M059J (cell line): ENCODE measurements at places on chromosomes 16 and 17.

GRCh38 chr16:56436258-56436657 lies 10.9 kb upstream of the AMFR start:
- DNase-seq, result no peak

DNA sequence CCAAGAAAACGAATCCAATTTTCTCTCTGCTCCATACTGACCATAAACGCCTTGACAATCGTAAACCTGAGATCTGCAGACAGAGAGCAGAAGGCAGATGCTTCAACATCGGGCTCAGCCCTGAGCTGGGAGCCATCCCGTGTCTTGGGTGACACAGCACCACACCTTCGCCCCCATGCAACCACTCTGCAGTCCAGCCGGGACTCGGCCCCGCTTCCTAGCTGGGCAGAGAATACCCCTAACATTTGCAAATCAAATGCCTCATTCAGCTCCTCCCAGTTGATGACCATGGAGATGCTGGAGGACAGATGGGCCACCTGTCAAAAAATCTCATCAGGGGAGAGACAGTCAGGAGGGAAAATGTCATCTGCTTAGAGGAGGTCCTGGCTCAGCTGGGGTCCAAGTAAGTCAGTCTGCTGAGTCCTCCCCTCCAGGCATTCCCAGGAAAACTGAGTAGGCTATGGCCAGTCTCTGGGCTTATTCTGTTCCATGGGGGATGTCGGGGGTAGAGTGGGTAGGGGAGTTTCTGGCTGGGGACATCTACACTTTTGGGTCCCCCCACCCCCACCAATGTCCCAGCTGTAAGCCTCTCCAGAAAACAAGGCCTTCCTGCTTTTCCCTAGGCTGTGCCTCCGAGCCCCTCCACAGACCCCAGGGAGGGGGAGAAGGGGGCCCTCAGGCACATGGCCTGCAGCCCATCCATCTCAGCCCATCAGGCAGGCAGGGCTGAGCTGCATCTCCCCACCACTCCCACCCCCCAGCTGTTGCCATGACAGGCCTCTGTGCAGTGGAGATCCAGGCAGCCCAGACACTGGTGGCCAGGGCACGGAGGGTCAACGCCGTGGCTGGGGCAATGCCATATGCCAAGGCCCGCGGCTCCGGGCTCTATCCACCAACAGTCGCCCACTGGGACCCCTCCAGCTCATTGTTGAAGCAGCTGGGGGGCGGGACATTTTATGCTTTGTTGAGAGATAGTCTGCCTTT lies 158.6 kb downstream of the AXIN2 start:
- no peak for DNase-seq

DNA sequence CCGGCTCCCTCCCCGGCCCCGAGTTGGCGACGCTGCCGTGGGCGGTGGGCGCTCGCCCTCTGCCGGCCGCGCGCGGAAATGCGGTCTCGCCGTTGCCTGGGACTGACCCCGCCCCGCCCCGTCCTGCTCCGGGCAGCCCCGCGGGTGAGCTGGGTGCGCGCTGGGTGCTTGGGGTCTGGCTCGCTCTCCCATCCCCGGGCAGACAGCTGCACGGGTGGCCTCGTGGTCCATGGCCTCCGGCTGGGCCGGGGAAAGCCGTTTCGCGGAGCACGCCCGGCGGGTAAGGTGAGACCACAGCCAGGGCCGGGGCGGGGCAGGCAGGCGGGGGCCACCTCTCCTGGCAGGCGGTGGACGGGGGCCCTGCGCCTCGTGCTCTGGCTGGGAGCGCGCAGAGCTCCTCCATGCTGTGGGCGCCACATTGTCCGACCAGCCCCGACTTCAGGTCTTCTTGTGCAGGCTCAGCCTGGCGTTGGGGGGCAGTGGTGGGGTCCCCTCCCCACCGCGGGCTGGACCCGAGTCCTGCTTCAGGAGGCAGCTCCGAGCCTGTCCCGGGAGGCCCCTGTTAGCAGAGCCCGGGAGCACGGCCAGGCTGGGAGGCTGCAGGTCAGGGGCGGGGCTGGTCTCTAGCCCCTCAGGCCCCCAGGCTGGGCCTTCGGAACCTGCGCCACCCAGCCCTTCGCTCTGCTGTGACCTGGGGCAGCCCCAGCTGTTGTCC lies 7.0 kb upstream of the C1QTNF8 start:
- DNase-seq, result no peak

DNA sequence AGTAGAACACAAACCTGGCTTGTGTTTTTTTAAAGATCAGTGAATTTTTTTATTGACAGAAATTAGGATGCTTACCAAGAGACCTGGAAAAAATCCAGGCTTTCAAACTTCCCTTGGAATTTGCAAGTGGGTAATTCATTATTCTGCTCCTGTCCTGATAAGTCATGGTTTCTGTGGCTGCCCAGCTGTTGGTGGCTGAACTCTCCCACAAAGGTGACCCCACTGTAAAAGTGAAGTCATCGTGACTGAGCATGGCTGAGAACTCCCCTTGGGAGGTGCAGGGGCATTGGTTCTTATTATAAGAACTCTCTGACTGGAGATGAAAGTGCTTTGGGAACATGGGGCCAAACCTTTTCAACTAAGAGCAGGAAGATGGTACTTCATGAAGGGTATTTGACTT lies 46.6 kb upstream of the TANC2 start:
- DNase-seq, result peak; percentile 82

- DNase-seq, result no peak
Measured at GRCh38 chr17:55330344-55330933, 65.7 kb downstream of the HLF start.

DNA sequence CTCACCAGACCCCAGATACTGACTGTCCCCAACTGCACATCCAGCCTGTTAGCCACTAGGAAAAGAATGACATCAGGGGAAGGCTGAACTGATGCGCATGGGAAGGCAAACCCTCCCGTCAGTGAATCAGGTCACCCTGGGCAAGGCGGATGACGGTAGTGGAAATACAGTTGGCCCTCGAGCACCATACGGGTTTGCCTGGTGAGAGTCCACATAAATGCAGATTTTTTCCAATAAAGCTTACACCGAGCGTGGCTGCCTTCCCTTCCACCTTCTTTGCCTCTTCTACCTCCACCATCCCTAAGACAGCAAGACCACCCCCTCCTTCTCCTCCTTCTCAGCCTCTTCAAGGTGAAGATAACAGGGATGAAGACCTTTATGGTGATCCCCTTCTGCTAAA lies 236.1 kb upstream of the TNRC6C start:
- DNase-seq, result no peak

GRCh38 chr17:13626703-13627102 lies 25.0 kb upstream of the HS3ST3A1 start:
- DNase-seq, result peak; percentile 85

DNA sequence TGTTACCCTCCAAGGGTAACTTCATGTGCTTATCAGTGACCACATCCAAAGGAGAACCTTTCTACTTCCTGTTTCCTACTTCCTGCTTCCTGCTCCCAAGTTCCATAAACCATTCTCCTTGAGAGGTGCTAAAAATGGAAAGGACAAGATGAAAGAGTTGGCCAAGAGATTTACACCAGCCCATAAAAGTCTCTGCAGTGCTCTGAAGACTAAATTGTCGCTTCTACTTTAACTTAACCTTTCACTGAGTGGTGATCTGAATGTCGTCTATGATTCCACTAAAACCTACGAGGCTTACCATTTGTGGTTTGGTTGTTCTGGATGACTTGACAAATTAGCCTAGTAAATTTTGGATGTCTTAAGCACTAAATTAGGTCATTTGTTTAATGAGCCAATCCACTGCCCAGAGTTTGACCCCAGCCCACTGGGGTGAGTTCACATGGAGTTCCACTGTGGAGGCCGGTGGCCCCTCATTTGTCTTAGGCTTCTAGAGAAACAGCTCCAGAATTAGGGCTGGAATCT lies 333.1 kb downstream of the FOXL1 start:
- DNase-seq, result peak; percentile 73

- DNase-seq, result no peak
Measured at GRCh38 chr16:31695667-31696066, 168.0 kb downstream of the AHSP start.

DNA sequence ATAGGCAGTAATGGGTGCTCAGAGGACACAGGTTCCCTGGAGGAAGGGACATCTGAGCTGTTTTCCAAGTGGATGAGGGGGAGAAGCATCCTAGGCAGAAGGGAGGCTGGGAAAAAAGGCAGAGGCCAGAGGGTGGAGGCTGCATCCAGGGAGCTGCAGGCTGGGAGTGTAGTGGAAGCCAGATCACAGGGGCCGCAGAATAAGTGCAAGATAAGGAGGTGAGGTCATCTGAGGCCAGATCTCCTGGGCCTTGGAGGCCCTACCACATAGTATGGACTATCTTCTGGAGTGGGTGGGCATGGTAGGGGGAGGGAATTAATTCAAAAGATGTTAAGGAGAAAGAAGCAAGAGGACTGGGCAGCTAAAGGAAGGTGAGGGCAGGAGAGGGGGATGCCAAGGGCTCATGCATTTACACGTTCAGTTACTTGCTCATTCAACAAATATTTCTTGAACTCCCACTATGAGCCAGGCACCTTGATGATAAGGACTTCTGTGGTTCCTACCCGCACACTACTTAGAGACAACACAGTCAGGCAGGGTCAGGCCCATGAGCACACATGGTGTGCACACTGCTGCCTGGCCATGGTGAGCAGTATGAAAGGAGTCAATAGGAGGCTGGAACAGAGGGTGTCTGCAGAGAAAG lies 2.4 kb upstream of the RIPOR1 start:
- peak; percentile 85 for DNase-seq

- no peak for DNase-seq
Measured at GRCh38 chr16:53176434-53176833, 121.6 kb downstream of the CHD9 start.

- DNase-seq, result peak; percentile 68
Measured at GRCh38 chr17:3710951-3711383, 12.7 kb upstream of the HASPIN start.

GRCh38 chr16:77657016-77657415 lies 65.3 kb upstream of the NUDT7 start:
- peak; percentile 75 for DNase-seq

- peak; percentile 26 for DNase-seq
Measured at GRCh38 chr17:33112763-33113162, 121.1 kb downstream of the SPACA3 start.
